ENCODE measurements at places on chromosomes 11 and 22.

GRCh38 chr11:70247710-70248072, 22.8 kb upstream of the PPFIA1 start:
- H3K27ac ChIP-seq = no peak overlapping the region
- no peak overlapping the region for H3K4me3 ChIP-seq
- no peak for DNase-seq
- no peaks in the 10 kb centered on the region for H3K4me1 ChIP-seq
- no peaks in the 10 kb centered on the region for H3K36me3 ChIP-seq

DNA sequence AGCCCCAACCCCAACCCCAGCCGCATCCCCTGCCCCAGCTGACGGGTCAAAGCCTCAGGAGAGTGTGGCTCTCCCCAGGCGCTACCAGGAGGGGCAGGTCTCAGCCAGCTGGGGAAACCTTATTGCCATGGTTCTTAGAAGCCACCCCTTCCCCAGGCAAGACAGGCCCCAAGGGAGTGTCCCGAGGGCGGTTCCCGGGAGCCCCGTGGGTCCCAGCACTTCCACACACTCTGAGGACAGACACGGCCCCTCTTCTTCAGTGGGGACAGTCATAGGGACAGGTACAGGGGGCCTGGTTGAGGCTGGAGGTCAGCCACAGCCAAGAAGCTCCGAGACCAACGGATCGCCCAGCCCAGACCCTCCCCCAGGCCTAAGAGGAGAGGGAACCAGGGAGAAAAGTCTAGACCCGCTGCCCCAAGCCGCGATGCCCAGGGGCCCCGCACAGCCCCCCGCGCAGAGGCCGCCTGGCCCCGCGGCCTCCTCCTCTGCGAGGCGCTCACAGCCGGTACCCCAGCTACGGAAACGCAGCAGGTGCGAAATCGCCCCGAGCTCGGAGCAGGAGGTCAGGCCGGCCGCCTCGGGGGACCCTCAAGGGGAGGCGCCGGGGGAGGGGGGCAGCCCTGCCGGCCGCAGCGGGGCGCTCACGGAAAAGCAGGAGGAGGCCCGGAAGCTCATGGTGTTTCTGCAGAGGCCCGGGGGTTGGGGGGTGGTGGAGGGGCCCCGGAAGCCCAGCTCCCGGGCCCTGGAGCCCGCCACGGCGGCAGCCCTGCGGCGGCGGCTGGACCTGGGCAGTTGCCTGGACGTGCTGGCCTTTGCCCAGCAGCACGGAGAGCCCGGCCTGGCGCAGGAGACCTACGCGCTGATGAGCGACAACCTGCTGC, 2.6 kb downstream of the KLHDC7B start:
- no peaks in the 10 kb centered on the region for H3K36me3 ChIP-seq
- peaks cover 53% of the 10 kb centered on the region for H3K4me1 ChIP-seq
- H3K4me3 ChIP-seq = peak overlapping the region; percentile 60
- H3K27me3 ChIP-seq = no peaks in the 10 kb centered on the region
- DNase-seq = peak; percentile 57

DNA sequence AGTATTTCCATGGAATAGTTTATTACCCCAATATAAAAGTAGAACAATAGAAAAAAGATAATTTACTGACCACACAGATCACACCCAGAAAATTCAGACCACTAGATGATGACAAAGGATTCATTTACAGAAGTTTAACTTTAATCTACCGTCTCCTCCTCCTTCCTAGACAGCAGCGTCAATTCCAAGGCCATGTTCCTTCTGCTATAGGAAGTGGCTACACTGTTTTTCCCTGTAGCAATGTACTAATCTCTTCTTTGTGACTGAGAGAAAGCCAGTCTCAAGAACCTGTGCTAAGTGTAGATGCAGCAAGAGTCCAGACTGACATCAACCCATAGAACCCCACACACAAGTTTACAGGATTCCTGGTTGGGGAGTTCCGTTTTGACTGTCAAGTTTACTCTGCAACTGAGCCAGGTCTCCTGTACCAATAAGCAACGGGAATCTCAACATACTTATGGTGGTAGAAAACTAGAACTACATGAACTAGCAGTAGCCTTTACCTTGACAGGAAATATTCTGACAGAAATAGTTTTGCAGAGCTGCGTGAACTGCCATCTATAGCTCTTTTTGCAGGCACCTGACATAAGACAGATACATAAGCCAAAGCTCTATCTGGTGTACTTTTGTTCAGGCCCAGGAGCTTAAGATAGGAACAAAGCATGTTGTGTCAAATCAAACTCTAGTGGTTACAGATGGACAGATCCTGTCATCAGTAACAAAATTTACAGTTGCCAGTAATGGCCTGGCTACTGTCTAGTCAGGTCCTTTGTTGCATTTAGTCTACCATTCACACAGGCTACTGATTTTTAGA, 42.9 kb downstream of the MRTFA start:
- DNase-seq = no peak
- no peaks in the 10 kb centered on the region for H3K36me3 ChIP-seq
- H3K27ac ChIP-seq = no peak overlapping the region
- no peak overlapping the region for H3K4me3 ChIP-seq
- no peaks in the 10 kb centered on the region for H3K4me1 ChIP-seq
- no peaks in the 10 kb centered on the region for H3K27me3 ChIP-seq

DNA sequence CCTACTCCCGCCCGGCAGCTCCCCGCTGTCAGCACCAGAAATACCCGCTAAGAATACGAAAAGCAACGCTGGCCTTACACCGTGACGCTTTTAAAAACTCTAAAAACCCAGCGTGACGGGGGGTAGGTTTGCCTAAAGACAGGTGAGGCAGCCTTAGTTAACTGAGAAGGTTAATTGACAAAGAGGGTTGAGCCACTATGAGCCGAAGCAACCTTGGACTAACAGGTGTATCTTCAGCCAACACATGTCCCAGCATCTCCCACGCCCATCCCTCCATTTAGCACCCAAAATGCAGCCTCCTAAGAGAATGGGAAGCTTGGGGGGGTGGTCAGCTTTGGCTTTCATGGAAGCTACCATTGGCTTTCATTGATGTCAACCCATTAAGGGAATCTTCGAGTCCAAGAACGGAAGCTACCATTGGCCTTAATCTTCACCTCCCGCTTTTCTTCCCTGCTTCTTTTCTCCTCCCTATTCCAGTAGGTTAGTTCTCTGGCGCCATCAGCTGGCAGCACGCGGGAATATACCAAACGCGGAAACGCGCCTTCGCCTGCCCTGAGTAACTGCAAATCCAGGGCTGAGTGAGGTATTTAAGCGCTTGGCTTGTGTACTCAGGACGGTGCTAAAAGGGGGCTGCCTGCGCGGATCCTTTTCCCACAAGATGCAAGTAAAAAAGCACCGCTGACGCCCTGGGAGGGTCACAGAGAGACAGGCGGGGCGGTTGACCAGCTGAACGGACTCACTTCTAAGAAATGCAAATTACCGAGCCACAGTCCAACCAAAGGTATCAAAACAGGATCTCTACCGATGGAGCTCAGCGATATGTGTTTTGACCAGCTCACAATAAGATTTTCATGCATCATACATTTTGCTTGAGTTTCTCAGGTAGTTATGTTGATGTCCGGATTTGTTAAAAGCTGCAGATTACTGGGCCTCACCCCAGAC, 38.5 kb upstream of the GLYATL1 start:
- peaks cover 8% of the 10 kb centered on the region for H3K27me3 ChIP-seq
- H3K36me3 ChIP-seq = no peaks in the 10 kb centered on the region

GRCh38 chr11:28003615-28004014, 104.3 kb downstream of the KIF18A start:
- no peak overlapping the region for H3K4me3 ChIP-seq
- H3K27ac ChIP-seq = no peak overlapping the region
- no peaks in the 10 kb centered on the region for H3K27me3 ChIP-seq

- H3K27me3 ChIP-seq = no peaks in the 10 kb centered on the region
- H3K36me3 ChIP-seq = no peaks in the 10 kb centered on the region
- H3K4me3 ChIP-seq = no peak overlapping the region
Observed at GRCh38 chr11:117478126-117478860, 150.6 kb downstream of the CEP164 start.

DNA sequence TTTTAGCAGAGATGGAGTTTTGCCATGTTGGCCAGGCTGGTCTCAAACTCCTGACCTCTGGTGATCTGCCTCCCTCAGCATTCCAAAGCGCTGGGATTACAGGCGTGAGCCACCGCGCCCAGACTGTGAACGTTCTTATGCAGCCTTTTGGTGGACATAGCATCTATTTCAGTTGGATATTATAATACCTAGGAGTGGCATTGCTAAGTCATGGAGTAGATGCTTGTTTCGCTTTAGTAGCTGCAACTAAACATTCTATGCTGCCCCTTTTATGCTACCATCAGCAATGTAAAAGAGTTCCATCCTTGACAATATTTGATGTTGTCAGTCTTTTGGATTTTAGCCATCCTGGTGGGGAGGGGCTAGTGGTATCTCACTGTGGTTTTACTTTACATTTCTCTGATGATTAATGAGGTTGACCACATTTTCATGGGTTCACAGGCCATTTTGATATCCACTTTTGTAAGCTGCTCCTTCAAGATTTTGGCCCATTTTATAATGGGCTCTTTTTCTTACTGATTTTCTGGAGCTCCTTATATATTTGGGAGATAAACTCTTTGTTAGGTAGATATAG, 16.5 kb upstream of the APOBEC3A start:
- H3K4me3 ChIP-seq = no peak overlapping the region
- peaks cover 8% of the 10 kb centered on the region for H3K4me1 ChIP-seq
- H3K27me3 ChIP-seq = peaks cover 22% of the 10 kb centered on the region
- H3K36me3 ChIP-seq = no peaks in the 10 kb centered on the region
- H3K27ac ChIP-seq = no peak overlapping the region
- DNase-seq = no peak

DNA sequence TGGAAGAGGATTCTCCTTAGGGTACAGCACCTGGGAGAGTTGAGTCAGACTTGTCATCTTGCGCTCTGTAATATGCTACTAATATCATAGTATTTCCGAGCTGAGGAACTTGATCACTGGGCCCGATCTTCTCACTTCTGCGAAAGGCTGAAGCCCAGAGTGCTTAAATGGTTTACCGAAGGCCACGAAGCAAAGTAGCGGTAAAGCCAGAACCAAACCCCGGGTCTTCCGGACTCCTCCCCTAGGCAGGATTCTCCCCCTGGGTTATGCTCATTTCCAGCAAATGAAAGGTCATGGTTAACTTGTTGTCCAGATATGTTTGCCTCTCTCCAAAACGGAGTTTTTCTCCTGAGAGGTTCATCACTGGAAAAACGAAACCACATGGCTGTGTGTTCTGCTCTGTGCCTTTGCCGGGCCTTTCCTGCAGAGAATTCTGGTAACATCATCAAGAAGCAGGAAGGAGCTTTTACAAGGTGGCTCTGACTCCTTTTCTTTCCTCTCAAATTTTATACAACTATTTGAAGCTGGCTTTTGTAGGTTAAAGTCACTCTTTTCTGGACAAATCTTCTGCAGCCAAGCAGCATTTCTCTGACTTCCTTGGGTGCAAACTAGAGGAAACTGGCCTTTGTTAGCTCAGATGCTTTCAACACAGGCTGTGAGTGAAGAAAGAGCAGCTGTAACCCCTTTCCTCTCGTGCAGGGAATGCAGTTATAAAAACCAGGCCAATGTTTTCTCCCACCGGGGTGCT, 35.5 kb downstream of the UBASH3B start:
- H3K4me1 ChIP-seq = peaks cover 68% of the 10 kb centered on the region
- H3K27me3 ChIP-seq = no peaks in the 10 kb centered on the region
- H3K27ac ChIP-seq = no peak overlapping the region
- H3K36me3 ChIP-seq = no peaks in the 10 kb centered on the region
- DNase-seq = no peak
- peak overlapping the region; percentile 51 for H3K4me3 ChIP-seq

DNA sequence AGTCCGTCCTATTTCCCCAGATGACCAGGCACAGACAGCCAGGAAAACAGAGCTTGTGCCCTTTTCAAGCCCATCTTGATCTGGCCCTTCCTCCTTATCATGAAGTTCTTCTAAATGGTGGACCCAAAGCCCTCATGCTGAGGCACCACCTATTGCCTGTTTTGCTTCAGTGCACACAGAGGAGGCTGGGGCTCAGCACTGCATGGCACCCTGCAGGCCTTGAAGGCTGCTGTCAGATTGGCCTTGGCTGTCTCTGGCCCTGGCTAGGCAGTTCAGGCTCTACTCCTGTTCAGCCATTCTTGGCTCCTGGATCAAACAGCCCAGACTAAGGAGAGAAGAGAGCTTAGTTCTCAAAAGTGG, 49.2 kb downstream of the OTOG start:
- DNase-seq = no peak
- no peaks in the 10 kb centered on the region for H3K4me1 ChIP-seq
- H3K36me3 ChIP-seq = no peaks in the 10 kb centered on the region
- H3K4me3 ChIP-seq = no peak overlapping the region
- H3K27me3 ChIP-seq = no peaks in the 10 kb centered on the region

DNA sequence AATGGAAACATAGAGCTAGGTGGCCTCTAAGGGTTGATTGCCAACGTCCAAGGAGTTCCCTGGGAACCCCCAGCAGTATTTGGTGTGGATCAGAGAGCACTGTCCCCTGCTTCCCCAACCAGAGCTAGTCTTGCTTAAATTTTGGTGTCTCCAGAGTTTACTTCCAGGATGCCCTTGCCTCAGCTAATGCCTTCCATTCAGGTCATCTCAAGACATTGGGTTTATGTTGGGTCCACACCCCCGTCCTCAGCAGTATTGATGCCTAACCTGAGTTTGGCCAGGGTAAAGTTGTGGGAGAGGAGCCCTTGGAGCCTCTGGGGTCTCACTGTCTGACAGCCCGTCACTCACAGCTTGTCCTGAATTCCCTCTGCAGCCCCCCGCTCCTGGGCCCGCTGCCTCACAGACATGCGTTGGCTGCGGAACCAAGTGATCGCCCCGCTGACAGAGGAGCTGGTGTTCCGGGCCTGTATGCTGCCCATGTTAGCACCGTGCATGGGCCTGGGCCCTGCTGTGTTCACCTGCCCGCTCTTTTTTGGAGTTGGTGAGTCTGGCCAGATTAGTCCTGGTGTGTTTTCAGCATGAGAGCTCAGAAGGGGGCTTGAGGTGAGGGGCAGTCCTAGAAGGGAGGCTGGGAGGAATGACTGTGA, 1.4 kb downstream of the RCE1 start:
- no peak for DNase-seq
- peak overlapping the region; percentile 91 for H3K4me3 ChIP-seq
- H3K27me3 ChIP-seq = no peaks in the 10 kb centered on the region
- H3K36me3 ChIP-seq = peaks cover 6% of the 10 kb centered on the region
- peak overlapping the region; percentile 98 for H3K27ac ChIP-seq
- peaks cover 39% of the 10 kb centered on the region for H3K4me1 ChIP-seq

DNA sequence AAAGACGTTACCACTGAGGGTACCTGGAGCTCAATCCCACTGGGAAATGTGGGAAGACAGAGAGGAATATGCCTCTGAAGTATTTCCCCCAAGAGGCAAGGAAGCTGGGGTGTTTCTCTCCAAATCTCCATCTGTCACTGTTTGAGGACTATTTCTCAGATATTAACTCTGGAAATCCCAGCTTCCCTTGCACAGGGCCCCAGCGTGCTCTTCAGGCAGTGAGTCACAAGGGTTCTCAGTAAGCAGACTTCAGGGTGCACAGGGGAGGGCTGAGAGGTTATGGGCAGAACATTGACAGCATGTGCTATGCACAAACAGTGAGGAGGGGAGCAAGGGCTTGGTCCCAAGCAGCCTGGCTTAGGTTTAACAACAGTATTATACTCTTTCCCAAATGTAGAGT, 60.9 kb upstream of the EED start:
- H3K27ac ChIP-seq = peak overlapping the region; percentile 68
- no peaks in the 10 kb centered on the region for H3K4me1 ChIP-seq
- H3K36me3 ChIP-seq = no peaks in the 10 kb centered on the region
- H3K4me3 ChIP-seq = no peak overlapping the region
